ENCODE measurements at places on chromosomes 1 and 21.
A peak's percentile ranks its signal among the peaks of the same experiment; 100 is the strongest.

- peaks cover 6% of the 10 kb centered on the region for H3K4me1 ChIP-seq
- peaks cover 22% of the 10 kb centered on the region for H3K36me3 ChIP-seq
- no peaks in the 10 kb centered on the region for H3K27me3 ChIP-seq
- peak; percentile 92 for DNase-seq
- H3K27ac ChIP-seq: no peak overlapping the region
These were observed 17.1 kb downstream of the UTP25 start for GRCh38 chr1:209844695-209845407.

DNA sequence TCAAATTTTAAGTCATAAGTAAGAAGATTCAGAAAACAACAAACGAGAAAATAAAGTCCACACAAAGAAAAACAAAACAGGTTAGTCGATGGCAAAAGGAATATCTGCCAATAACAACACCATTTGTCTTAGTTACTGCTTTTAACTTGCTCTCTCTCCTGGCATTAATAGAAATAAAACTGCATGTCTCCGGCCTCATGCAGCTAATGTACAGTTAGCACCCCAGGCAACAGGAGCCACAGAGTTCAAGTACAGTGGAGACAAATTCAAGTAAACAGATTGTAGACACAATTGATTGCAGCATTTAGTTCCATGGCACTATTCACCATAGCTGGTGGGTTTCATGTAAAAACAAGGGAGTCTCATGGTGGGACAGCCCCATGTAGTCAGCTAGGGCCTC is 33.5 kb downstream of the SUSD4 start:
- H3K4me1 ChIP-seq: peaks cover 7% of the 10 kb centered on the region
- DNase-seq: peak; percentile 81
- H3K27ac ChIP-seq: no peak overlapping the region
- no peaks in the 10 kb centered on the region for H3K36me3 ChIP-seq

DNA sequence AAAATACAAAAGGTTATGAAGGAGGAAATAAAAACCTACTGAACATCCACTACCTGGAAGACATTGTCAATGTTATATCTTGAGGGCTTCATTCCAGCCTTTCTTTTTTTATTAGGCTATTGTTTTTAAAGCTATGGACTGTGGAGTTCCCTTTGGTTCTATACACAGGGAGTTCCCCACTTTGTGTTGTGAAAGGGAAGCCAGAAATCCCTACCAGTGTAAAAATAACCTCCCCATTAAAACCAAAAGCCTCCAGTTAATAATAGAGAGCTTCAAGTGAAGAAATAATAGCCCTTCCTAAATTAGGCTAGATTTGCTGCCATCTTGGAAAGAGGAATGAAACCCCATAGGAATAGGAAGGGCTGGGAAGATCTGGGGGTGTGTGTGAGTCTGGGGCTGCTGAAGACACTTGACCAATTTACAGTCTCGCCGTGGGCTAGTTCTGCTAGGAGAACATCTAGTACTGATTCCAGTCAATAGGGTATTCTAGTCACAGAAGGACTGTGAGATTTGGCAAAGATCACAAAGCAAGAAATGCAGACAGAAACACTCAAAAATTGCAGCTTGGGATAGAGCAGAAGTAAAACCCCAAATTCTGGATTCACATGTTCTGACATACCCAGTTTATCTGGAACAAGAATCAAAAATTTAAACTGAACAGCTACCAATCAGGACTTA is 32.4 kb upstream of the PTGFRN start:
- H3K27me3 ChIP-seq: no peaks in the 10 kb centered on the region
- DNase-seq: no peak
- peaks cover 16% of the 10 kb centered on the region for H3K4me1 ChIP-seq
- H3K36me3 ChIP-seq: no peaks in the 10 kb centered on the region

- no peak overlapping the region for H3K4me3 ChIP-seq
- no peak overlapping the region for H3K27ac ChIP-seq
These were observed 46.2 kb upstream of the PALMD start for GRCh38 chr1:99599678-99600175.

DNA sequence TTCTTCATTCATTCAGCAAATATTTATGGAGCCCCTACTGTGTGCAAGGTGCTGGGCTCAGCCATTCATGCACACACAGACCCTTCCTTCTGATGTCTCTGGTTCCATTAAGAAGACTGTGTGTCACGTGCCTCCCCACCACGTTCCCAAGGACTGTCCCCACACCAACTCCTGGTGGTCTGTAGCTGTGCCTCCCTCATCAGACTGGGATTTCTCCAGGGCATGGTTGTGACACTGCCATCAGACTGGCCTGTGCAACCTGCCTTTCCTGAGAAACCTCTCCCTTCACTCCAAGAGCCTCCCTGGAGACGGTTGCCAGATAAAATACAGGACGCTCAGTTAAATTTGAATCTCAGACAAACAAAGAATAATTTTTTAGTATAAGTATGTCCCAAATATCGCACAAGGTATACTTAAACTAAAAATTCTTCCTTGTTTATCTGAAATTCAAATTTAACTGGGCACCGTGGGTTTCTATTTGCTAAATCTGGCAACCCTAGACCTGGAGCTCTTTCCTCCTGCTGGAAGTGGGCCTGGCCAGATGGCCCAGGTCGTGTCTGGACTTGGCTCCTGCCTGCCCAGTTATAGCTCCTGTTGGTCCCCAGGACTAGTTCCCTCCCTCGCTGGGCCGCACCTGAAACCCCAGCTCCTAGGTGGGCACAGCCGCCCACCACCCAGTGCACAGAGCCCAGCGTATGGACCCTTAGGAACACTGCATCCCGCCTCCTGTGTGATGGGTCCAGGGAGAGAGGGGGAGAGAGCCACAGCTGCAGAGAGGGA is 76.9 kb downstream of the RAP1GAP start:
- H3K27me3 ChIP-seq: no peaks in the 10 kb centered on the region
- peaks cover 40% of the 10 kb centered on the region for H3K4me1 ChIP-seq
- H3K27ac ChIP-seq: no peak overlapping the region

- no peak overlapping the region for H3K4me3 ChIP-seq
- peaks cover 16% of the 10 kb centered on the region for H3K36me3 ChIP-seq
- H3K27me3 ChIP-seq: no peaks in the 10 kb centered on the region
- no peak for DNase-seq
These were observed 74.3 kb downstream of the POFUT2 start for GRCh38 chr21:45213392-45213791.

DNA sequence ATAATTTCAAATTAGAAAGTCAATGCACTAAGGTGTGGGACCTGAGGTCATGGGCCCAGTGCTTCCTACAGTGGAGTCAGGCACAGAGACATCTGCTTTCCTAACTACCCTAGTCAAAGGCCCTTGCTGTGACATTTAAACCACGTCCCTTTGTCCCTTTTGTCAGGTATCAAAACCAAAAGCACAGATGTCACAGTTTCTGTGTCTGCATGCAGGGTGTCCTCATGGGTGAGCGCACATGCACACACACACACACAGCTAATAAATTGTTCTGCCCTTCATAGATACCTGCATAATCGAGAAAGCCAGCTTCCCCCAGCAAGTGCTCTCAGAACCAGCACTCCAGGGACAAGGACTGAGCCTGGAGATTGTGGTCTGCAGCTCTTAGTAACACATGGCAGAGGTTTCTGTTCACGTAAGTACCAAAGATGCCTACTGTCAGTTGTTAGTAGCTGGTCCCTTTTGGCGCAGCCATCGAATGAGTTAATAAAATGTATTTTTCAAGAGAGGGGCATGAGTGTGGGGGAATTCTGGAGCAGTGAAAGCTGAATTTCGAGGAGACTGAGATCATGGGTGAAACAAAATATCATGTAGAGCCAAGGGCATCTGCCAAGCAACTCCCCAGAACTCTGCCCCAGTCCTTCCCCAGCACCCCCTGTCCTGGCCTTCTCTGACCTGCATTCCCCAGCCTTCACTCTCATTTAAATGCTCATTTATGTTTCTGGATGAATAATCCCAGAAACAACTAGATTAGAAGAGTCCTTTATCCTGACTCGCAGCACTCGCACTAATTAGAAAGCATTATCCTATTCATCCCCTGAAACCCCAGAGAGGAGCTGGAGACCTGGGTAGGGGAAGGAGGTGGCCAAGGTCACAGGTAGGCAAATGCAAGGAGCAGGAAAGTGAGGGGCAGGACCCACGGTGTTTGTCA is 25.5 kb downstream of the TNR start:
- no peaks in the 10 kb centered on the region for H3K36me3 ChIP-seq
- no peak overlapping the region for H3K27ac ChIP-seq
- H3K4me1 ChIP-seq: peaks cover 21% of the 10 kb centered on the region
- DNase-seq: no peak
- H3K4me3 ChIP-seq: no peak overlapping the region

- peaks cover 10% of the 10 kb centered on the region for H3K27me3 ChIP-seq
- peak overlapping the region; percentile 58 for H3K4me3 ChIP-seq
- peak overlapping the region; percentile 58 for H3K27ac ChIP-seq
- H3K4me1 ChIP-seq: peaks cover 18% of the 10 kb centered on the region
- DNase-seq: no peak
These were observed 664 bp downstream of the BACE2 start for GRCh38 chr21:41168391-41169257.

- H3K27ac ChIP-seq: no peak overlapping the region
- H3K36me3 ChIP-seq: no peaks in the 10 kb centered on the region
- H3K4me3 ChIP-seq: no peak overlapping the region
- no peaks in the 10 kb centered on the region for H3K4me1 ChIP-seq
- no peaks in the 10 kb centered on the region for H3K27me3 ChIP-seq
- no peak for DNase-seq
These were observed 541.3 kb downstream of the OMA1 start for GRCh38 chr1:58005212-58005611.

GRCh38 chr1:178509414-178510007 is 3.4 kb upstream of the TEX35 start:
- H3K4me1 ChIP-seq: peaks cover 4% of the 10 kb centered on the region
- DNase-seq: no peak
- H3K4me3 ChIP-seq: no peak overlapping the region
- H3K36me3 ChIP-seq: no peaks in the 10 kb centered on the region

- no peak overlapping the region for H3K4me3 ChIP-seq
- no peaks in the 10 kb centered on the region for H3K36me3 ChIP-seq
- no peaks in the 10 kb centered on the region for H3K27me3 ChIP-seq
- no peak overlapping the region for H3K27ac ChIP-seq
- no peaks in the 10 kb centered on the region for H3K4me1 ChIP-seq
These were observed 1038.9 kb downstream of the BRINP3 start for GRCh38 chr1:189438808-189439207.

- no peak overlapping the region for H3K27ac ChIP-seq
- H3K4me1 ChIP-seq: no peaks in the 10 kb centered on the region
- no peak for DNase-seq
- H3K36me3 ChIP-seq: no peaks in the 10 kb centered on the region
- no peak overlapping the region for H3K4me3 ChIP-seq
- H3K27me3 ChIP-seq: no peaks in the 10 kb centered on the region
These were observed 990.0 kb downstream of the KCNT2 start for GRCh38 chr1:195618287-195618686.

DNA sequence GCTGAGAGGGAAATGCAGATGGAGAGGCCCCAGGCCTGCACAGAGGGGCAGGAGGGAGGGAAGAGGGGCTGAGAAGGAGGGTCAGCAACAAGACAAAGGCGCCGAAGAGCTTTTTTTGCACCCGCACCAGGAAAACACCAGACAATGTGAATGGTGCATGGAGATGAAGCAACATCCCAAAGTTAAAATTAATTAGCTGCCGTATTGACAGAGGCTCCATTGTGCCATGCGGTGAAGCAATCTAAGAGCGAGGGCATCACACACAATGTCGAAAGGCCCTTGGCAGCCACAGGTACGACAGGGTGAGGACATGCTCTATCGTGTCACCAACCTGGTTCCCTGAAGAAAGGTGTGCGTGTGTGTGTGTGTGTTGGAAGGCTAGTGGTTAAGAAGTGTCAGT is 41.2 kb downstream of the SSBP3 start:
- H3K27ac ChIP-seq: no peak overlapping the region
- peaks cover 18% of the 10 kb centered on the region for H3K4me1 ChIP-seq
- H3K36me3 ChIP-seq: no peaks in the 10 kb centered on the region

GRCh38 chr1:234586892-234587485 is 23.0 kb downstream of the IRF2BP2 start:
- no peak overlapping the region for H3K4me3 ChIP-seq
- no peaks in the 10 kb centered on the region for H3K27me3 ChIP-seq
- no peak overlapping the region for H3K27ac ChIP-seq
- H3K4me1 ChIP-seq: peaks cover 38% of the 10 kb centered on the region

DNA sequence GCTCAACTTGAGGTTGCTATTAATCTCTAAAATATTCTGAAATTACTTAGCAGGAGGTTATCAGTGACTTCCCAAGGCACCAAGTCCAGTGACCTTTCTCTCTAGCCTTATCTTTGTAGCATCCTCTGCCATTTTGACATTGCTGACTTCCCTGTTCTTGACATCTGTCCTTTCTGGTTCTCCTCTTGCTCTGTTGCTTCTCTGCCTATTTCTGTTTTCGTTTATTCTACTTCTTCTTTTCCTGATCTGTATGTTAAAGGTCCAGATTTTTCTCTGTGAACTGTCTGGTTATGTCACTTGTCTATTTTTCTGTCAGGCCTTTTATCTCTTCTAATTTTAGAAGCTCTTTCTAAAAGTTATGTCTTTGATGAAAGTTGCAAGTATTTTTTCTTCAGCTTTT is 178.8 kb downstream of the VPS13D start:
- H3K27me3 ChIP-seq: no peaks in the 10 kb centered on the region
- no peak overlapping the region for H3K4me3 ChIP-seq
- peak overlapping the region; percentile 87 for H3K27ac ChIP-seq
- no peak for DNase-seq

GRCh38 chr1:94309216-94309615 is 71.8 kb upstream of the ARHGAP29 start:
- H3K27me3 ChIP-seq: peaks cover 3% of the 10 kb centered on the region
- DNase-seq: no peak
- H3K4me3 ChIP-seq: no peak overlapping the region
- H3K36me3 ChIP-seq: no peaks in the 10 kb centered on the region

GRCh38 chr1:108830119-108831008 is 26.5 kb downstream of the AKNAD1 start:
- peaks cover 12% of the 10 kb centered on the region for H3K4me1 ChIP-seq
- peaks cover 3% of the 10 kb centered on the region for H3K36me3 ChIP-seq
- H3K27me3 ChIP-seq: no peaks in the 10 kb centered on the region
- no peak for DNase-seq
- no peak overlapping the region for H3K4me3 ChIP-seq

DNA sequence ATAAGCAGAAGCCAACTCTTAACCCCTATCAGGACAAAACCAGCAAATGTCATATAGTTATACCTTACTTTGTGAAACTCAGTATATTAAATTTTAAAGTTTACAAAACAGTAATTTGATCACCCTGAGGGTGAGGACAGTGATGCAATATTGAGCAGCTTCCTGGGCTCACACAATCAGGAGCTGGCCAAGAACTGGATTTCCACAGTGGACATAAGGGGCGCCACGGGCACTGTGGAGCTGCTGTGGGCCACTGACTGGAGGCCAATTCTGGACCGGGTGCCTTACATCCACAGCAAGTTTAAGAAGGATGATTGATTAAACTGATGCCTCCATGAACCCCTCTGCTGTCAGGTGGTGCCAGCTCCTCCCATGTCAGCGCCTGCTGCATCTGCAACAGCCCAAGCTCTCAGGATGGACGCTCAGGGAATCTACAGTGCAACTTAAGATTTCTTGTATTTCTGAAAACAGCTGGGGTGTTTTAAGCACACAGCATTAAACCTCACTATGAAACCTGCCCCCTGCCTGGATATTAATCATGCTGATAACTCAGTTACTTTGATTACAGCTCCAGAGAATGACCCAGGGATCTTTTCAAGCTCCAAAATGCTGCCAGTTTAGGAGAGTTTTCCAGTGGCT is 55.9 kb downstream of the TOR3A start:
- H3K27ac ChIP-seq: no peak overlapping the region
- no peaks in the 10 kb centered on the region for H3K27me3 ChIP-seq
- no peak for DNase-seq
- H3K36me3 ChIP-seq: no peaks in the 10 kb centered on the region

Data from spinal cord (tissue), 10 donors.